ENCODE measurements at places on chromosomes 7 and 10.

- peak; percentile 94 for DNase-seq
Observed at GRCh38 chr10:133292919-133293809, 15.5 kb downstream of the TUBGCP2 start.

DNA sequence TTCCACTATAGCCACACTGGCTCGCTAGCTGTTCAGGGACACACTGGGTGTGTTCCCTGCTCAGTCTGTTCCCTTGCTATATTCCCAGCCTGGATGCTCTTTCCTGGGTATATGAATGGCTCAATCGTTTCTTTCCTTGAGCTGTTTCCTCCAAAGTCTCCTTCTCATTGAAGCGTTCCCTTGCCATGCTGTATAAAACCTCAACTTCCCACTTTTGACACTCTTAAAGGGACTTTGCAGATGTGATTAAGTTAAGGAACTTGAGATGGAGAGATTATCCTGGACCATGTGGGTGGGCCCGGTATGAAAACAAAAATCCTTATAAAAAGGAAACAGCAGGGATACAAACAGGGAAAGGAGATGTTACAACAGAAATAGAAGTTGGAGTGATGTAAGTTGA, 973.1 kb downstream of the LRMDA start:
- DNase-seq: no peak

DNA sequence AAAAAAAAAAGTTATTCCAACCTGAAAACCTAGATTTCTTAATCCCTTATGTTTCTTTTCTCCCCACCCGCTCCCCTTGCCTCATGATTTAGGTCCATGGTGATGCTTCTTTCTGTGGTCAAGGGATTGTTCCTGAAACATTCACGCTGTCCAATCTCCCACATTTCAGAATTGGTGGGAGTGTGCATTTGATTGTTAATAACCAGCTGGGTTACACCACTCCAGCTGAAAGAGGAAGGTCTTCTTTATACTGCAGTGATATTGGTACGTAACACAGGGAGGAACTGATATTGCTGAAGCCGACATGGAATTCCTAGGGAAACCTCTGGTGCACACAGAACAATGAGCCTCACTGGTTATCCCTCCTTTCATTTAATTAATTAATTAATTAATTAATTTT, 22.7 kb downstream of the DHTKD1 start:
- no peak for DNase-seq

- no peak for DNase-seq
Observed at GRCh38 chr10:82691211-82691610, 816.2 kb downstream of the NRG3 start.

- no peak for DNase-seq
Observed at GRCh38 chr7:120060281-120060680, 212.7 kb upstream of the KCND2 start.

DNA sequence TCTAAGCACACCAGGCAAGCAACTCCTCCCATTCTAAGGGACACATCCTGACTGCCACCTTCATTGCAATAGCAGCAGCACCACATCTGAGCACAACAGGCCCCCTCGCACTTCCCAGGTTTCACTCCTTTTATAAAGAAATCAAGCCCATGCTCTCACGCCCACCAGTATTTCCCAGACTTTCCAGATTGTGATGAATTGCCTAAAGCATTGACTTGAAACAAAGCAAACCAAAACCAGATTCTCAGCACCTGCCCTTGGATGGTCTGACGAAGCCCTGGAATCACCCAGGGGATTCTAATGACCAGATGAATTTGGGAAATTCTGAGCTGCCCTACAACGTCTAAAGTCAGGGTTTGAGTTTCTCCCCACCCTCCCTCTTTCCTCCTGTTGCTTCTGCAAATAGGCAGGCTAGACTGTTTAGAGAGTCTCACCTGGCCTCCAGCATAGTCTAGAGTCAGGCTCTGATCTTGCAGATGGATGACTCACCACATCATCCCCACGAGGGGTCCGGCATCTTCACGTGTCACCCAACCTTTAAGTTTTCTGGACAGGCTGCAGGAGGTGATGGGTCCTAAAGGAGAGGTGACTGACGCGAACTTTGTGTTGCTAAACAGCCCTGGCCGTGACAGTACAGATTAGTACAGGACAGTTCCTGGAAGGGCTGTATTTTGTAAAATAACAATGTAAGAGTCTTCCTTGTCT, 198.0 kb downstream of the SKIDA1 start:
- no peak for DNase-seq

GRCh38 chr10:97849687-97850402, at the start of gene GOLGA7B:
TSS of gene GOLGA7B (plus strand) at chr10:97849843. CDS start at chr10:97850304, 461 bp downstream.
- no peak for DNase-seq

GRCh38 chr10:124657806-124658205, 86.4 kb downstream of the FAM53B start:
- DNase-seq: no peak

DNA sequence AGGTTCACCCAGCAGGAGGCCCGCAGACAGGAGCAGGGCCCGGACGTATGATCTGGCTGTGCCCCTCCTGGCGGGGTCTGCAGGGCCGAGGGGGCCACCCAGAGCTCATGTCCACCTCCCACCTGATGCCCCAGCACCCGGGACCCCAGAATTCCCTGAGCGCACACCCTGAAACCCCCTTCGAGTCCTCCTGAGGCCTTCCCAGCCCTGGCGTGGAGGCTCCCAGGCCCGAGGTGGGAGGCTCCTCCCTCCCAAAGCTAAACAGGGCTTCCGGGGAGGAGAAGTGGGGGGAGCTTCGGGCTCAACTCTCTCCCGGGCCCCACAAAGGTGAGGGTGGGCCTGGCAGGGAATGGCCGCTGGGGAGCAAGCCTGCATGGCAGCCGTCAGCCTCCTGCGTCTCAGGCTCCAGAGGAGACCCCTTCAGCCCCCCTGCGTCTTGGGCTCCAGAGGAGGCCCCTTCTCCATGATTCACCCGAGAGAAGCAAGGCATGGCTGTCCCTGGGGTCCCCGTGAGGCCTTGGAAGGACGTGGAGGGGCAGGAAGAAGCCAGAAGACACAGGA, 30.2 kb downstream of the MICALL2 start:
- DNase-seq: no peak

- DNase-seq: peak; percentile 50
Observed at GRCh38 chr10:57964351-57964750, 303.3 kb downstream of the IPMK start.

GRCh38 chr7:105637755-105638154, 56.5 kb upstream of the EFCAB10 start:
- no peak for DNase-seq

DNA sequence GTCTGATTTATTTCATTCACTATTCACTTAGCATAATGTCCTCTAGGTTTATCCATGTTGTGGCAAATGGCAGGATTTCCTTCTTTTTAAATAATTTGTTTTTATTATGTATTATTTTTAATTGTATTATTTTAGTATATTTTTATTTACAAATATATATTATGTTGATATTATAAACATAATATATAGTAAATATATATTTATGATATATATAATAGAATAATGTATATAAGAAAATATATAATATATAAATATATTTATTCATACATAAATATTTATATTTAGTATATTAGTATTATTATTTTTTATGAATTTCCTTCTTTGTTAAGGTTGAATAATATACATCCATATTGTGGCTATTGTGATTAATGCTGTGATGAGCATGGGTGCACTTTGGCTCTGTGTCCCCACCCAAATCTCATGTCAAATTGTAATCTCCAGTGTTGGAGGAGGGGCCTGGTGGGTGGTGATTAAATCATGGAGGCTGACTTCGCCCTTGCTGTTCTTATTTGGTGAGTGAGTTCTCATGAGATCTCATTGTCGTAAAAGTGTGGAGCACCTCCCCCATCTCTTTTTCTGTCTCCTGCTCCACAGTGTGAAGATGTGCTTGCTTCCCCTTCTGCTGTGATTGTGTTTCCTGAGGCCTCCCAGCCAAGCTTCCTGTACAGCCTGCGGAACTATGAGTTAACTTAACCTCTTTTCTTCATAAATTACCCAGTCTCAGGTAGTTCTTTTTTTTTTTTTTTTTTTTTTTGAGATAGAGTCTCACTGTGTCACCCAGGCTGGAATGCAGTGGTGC, 52.3 kb upstream of the CYP2C18 start:
- no peak for DNase-seq

- no peak for DNase-seq
Observed at GRCh38 chr7:101156866-101157589, 2.8 kb downstream of the AP1S1 start.

DNA sequence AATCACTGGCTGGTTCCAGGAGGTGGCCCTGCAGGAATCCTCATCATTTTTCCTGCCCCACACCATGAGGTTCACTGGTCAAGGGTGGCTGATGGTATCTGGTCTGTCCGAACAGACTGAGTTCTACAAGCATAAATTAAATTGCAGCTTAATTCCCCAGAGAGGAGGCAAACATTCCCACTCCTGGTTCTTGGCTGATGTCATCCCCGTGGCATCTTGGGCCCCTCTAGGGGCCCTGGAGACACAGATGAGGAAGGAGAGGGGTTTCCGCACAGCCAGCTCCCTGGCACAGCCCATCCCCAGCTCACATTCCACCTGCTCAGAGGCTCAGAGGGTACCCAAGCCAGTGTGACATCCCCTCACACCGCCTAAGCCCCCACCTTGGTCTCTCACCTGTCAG, 5.3 kb upstream of the KLRG2 start:
- DNase-seq: no peak

GRCh38 chr10:78572565-78572964, 496.2 kb upstream of the ZMIZ1 start:
- DNase-seq: no peak

GRCh38 chr10:100081075-100082001, at the start of gene CPN1:
TSS of gene CPN1 (minus strand) at chr10:100081869. CDS start at chr10:100081625, 244 bp downstream.
- DNase-seq: no peak

- DNase-seq: no peak
Observed at GRCh38 chr10:3647074-3647473, 137.9 kb downstream of the KLF6 start.

DNA sequence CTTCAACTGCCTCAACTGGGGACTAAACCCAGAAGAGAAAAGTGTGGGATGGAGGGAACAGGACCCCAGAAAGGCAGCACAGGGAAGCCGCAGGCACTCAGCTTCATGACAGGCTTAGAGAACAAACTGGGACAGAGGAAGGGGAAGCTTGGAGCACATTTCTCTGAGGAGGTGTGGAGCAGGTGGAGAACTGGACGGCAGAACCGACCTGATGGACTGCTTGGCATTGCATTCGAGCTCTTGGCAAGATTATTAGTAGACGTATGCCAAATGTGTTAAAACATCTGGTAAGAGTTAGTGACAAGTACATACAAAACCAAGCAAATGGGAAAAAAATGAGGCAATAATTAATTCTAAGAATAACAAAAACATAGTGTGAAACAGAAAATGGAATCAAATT, 335.7 kb downstream of the SFMBT2 start:
- DNase-seq: no peak

- DNase-seq: no peak
Observed at GRCh38 chr7:105178177-105178576, 164.2 kb downstream of the KMT2E start.

- no peak for DNase-seq
Observed at GRCh38 chr7:25347360-25348066, 119.2 kb upstream of the NPVF start.

DNA sequence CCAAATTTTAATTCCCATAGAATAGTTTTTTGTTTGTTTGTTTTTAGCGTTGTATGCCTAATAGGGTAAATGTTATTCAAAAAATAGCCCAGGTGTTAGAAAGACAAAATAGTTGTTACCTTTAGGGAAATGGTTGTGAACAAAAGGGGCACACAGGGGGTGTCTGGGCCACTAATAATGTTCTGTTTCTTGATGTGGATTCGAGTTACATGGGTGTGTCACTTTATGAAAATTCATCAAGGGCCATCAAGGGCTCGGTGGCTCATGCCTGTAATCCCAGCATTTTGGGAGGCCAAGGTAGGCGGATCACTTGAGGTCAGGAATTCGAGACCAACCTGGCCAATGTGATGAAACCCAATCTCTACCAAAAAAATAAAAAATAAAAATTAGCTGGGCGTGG, 531.8 kb upstream of the C7orf33 start:
- no peak for DNase-seq

DNA sequence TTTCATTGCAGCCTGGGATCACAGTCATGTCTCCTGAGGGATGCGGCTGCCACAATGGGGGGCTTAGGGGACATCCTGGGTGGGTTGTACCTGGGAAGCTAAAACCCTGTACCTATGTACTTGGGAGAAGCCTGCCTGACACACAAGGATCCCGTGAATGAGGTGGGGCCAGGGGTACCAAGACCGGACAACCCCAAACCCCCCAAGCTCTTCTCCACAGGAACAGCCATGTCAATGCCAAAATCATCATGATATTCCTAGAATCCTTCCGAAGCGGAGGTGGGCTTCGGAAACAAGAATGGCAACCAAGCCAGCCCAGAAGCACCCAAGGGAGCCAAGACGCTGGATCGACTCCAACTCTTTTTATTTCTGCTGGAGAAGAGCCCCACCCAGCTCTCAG, 260.3 kb upstream of the TCERG1L start:
- DNase-seq: no peak

DNA sequence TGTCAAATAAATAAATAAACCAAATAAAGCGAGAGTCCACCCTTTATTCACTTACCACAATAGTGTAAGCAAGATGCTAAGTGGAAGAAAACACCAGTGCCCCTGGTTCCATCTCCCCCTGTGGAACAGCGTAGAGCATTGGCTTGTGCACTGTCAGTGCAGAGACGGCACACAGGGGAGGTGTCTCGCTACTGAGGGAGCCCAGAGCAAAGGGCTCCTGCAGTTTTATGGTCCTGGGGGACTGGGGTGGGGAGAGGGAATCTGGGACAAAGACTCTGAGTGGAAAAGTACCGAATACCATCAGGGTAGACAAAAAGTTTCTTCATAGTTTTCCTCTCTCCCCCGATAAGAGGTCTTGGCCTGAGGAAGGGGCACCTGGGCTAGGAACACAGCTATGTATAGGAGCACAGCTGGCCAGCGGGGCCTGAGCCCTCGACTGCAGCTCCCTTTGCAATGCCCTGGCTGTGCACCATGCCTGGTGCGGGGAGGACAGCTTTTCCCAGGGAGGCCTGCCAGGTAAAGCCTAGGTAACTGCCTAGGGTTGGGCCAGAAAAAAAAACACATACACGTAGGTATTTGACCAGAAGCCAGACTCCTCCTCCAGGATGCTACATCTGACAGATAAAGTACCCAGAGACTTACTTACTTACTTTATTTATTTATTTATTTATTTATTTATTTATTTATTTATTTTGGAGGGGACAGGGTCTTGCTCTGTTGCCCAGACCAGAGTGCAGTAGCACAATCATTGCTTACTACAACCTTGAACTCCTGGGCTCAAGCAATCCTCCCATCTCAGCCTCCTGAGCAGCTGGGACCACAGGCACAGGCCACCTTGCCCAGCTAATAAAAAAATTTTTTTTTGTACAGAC, 88.8 kb upstream of the KIF5B start:
- no peak for DNase-seq

- DNase-seq: no peak
Observed at GRCh38 chr10:73506074-73506473, 10.2 kb upstream of the PPP3CB start.

DNA sequence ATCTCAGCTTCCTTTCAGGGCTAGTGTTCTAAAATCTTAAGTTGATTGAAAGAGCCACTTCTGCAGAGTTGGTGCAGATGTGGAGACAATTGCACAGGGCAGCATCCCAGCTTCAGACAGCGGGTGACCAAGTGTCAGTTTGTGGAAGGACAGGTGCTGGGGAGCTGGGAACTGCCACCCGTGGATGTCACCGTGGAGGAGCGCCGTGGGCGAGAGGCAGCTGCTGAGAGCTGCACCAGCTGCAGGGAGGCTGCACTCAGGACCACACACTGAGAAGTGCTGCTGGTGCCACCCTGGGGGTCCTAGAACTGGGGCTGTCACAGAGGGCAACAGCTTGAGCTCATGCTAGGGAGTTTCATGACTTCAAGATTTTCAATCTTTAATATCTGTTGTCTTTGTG, 543.0 kb upstream of the FZD8 start:
- no peak for DNase-seq

GRCh38 chr10:14235566-14236195, 95.0 kb downstream of the FRMD4A start:
- DNase-seq: no peak

- DNase-seq: peak; percentile 28
Observed at GRCh38 chr10:73910764-73911552, at the start of gene PLAU. TSS of gene PLAU (plus strand) at chr10:73911132. CDS start at chr10:73911556, 424 bp downstream.

Data from T1000 (cell line).